ENCODE measurements at places on chromosomes 5 and 9.
A peak's percentile ranks its signal among the peaks of the same experiment; 100 is the strongest.

DNA sequence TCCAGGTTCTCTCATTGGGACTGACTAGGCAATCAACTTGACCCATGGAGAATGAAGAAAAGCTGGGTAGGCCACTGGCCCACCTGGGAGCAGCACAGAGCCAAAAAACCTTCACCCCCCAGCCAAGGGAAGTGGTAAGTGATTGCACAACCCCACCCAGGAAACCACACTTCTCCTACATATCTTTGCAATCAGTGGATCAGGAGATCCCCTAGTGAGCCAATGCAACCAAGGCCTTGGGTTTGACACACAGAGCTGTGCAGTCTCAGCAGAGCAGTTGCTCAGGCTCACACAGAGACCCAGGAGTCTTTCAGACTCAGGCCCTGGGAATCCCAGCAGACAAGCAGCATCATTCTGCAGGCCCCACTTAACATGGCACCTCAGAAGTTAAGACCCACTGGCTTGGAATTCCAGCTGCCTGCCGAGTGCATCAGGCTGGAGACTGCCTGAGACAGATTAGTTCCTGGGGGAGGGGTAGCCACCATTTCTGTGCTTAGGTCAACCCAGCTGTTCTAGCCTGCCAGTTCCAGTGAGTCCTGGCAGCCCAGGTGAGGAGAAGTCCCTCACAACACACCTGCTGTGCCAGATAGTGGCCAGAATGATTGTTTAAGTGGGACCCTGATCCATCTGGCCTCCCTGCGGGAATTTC lies 136.4 kb downstream of the SAXO1 start:
- DNase-seq = no peak

DNA sequence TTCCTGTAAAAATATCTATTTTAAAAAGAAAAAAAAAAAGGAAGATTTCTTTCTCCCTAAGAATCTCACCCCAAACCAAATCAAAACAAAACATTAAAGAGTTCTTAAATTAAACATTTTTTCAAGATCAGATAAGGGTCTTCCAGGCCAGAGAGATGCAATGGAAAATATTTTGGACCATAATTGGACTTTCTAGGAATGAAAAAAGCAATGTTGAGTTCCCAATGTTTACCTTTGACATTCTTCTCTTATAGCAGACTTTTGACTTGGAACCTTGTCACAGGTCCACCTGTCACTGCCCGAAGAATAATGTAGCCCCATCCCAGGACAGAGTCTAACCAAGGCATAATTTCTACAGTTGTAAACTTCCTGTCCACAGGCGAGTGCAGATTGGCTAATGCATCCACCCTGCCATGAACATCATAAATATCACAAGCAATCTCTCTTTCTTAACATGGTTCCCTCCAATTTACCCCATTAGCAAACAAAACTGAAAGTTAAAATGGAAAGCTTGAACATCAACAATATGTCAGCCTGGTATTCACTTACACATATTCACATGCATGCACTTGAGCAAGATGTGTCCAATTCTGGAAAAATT lies 121.7 kb upstream of the ZNF366 start:
- no peak for DNase-seq

DNA sequence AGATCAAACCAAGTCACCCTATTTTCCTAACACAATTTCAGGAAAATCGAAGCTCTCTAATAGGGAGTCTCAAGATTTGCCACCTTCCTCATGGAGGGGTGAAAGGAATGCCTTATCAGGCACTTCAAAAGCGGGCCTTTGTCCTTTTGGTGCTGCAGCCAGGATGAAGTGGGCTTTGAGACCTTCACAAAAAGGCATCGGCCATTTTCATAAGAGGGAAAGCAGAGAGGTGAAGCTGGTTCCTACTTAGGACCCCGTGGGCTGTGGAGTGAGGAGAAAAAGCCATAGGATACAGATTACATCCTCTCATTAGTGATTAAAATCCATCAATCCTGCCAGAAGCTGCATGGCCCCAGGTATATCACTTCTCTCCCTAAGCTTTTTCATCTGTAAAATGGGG lies 859 bp downstream of the CDKN2AIPNL start:
- no peak for DNase-seq

GRCh38 chr5:170503990-170504596 lies at the start of gene KCNIP1:
KCNIP1 (plus strand) TSS chr5:170504020.
- no peak for DNase-seq

DNA sequence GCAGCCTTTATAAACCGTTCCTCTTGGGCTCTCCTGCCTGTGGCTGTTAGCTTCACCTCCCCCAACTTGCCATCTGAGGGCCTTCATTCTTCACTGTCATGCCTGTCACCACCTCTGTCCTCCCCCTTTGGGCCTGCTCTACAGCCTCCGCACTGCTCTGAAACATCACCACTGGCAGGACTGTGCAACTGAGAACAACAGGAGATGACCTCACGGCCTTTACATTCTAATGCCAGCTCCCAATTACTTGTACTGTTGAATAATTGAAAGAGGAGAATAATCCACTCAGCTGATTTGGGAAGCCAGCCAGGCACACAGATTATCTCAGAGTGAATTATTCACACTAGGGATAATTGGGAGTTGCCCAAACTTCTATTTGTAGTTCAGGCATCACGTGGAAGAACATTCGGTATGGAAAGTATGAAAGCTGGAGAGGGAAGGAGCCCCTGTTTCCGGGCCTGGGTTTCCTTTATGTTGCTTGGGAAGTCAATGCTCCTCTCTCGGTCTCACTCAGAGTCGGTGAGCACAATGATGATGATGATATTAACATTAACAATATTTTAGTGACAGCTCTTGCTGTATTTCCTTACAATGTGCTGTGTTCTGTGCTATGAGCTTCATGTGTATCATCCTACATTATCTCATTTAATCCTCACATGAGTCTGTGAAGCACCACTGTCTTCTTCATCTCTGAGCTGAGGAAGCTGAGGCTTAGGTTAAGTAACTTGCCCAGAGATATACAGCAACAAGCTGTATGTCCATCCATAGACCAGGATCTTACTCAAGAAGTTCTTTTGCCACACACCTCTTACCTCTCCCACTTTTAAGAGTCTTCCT lies 99.3 kb upstream of the LRRTM2 start:
- DNase-seq = no peak

DNA sequence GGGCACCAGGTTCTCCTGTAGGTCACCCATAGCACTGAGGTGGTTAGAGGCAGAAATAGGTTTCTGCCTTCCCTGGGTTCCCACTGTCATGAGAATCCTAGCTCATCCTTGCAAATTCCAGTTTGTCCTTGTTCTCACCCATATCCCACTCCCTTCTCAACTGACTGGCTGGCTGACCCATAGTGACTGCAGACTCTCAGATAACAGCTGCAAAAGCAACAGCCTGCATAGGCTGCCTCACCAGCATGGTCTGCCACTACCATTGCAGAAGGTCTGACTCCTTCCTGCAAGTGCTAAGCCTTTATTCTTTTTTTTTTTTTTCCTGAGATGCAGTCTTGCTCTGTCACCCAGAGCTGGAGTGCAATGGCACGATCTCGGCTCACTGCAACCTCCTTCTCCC lies 194.0 kb downstream of the SEMA6A start:
- no peak for DNase-seq

- no peak for DNase-seq
These were observed 246.1 kb downstream of the KIF4B start for GRCh38 chr5:155259648-155260047.

- no peak for DNase-seq
These were observed 13.4 kb downstream of the PRRX2 start for GRCh38 chr9:129678844-129679243.

- peak; percentile 16 for DNase-seq
These were observed 424 bp downstream of the HNRNPA0 start for GRCh38 chr5:137753691-137754187.

GRCh38 chr9:24552526-24553182 lies 7.0 kb upstream of the IZUMO3 start:
- DNase-seq = no peak
